Muscle of arm (tissue), 14 donors: ENCODE measurements at places on chromosomes 7 and 10.

GRCh38 chr7:1360521-1360971 is 98.7 kb downstream of the MICALL2 start:
- no peak for DNase-seq

DNA sequence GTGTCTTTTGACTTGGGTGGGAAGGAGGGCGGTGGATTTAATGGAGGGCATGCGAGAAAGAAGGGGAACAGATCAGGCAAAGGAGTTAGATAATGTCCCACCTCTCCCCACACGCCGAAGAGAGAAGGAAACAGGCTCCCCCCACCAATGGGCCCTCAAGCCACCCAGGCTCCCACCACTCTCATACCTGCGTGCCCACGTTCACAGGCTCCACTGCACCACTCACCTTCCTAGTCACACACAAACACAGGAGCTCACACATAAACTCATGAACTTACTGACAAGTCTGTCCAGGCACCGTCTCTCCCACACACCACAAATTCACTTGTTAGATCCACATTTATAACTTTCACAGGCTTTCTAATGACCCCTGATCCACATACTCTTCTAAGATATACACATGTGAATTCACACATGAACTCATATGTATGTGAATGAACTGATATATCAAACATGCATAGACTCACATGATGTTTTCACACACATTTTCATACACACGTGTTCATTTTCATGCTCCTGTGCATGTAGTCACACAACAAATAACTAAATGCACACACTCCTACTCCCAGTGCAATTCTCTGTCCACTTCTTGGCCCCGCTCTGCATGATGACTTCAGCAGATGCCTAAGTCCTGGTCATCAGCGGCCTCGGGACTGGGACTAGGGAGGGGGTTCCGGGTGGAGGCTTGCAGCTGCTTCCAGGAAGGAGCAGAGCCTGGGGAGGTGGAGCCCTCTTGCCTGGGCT is 1.5 kb downstream of the LZTS2 start:
- peak; percentile 92 for DNase-seq

DNA sequence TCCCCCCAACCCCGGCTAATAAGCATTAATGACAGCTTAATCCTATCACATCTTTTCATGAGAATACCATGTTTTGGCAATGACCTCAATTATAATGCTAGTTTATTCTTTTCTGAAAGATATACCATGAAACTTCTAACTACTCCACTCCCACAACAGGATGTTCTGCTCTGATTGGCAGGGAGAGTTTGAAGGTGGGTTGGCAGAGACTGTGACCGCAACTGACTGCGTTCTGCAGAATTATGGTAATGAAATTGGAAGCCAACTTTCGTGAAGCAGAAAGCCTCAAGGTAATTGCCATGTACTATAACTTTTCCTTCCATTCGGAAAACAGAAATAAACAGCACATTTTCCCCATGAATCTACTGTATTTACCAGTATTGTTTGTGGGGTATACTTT is 288.2 kb upstream of the SEMA3D start:
- no peak for DNase-seq

GRCh38 chr10:5988336-5988920 is 11.1 kb upstream of the IL15RA start:
- no peak for DNase-seq

GRCh38 chr10:115772606-115773005 is 500.4 kb downstream of the GFRA1 start:
- DNase-seq = peak; percentile 19

GRCh38 chr7:96654630-96655188 is 54.9 kb downstream of the SEM1 start:
- DNase-seq = no peak

DNA sequence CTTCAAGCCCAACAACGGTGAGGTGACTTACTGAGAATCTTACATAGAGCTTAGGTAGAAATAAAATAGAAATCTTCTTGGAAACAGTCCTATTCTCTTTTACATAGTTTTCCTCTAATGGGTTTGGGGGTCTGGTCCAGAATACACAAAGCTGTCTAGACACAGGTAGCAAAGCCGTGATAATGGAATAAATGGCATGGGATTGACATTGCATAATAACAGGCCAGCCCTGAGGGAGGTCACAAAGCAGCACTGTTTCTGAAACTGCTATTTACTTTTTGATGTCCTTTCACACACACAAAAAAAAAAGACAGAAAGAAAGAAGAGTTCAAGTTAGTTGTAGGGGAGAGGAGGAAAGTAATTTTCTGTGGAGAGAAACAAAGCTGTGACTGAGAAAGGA is 364.8 kb upstream of the SORCS1 start:
- DNase-seq = no peak

DNA sequence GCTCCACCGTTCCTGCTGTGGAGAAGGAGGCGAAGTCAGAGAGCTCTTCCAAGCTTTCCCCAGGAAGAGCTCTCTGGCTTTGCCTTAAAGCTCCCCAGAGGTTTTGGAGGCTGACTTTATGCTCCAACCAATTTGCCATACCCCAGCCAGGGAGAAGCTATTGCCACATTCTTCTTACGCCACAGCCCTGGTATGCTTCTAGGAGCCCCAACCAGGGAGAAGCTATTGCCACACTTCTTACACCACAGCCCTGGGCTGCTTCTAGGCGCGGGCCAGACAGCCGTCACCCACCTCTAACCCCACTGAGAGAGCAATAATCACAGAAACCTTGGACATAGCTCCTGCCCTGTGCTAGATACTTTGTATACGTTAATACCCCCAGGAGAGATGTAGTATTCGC is 951 bp downstream of the ELOVL3 start:
- DNase-seq = no peak

- DNase-seq = no peak
These were observed 163.2 kb downstream of the REEP3 start for GRCh38 chr10:63684257-63684936.

DNA sequence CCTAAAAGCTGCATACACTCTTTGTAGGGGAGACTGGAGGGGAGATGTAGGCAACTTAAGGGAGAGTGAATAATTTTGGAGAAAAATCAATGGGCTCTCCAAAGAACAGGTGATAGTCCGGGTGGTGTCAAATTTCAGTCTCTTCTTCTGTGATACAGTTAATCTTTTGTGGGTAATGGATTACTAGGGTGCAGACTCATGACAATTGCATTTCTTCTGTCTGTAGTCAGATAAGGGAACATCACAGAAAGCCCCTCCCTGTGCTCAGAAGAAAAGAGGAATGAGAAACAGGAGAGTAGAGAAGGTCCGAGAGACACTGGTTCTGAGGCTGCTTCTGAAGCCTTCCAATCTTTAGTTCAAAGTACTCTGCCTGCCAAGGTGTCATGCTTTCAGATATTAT is 1140.7 kb upstream of the LRRN3 start:
- DNase-seq = no peak

GRCh38 chr10:59888781-59889435 is 17.4 kb downstream of the CCDC6 start:
- no peak for DNase-seq

GRCh38 chr10:74994854-74995253 is 116.6 kb upstream of the SAMD8 start:
- no peak for DNase-seq
